ENCODE measurements at places on chromosomes 2 and 18. TPM values are rescaled to one million over a fixed set of nuclear protein-coding genes. Genes with fewer than 3 reads are reported as not detected.

- no peaks in the 10 kb centered on the region for H3K27me3 ChIP-seq
- no peaks in the 10 kb centered on the region for H3K36me3 ChIP-seq
- DNase-seq: no peak
- no peak overlapping the region for H3K4me3 ChIP-seq
These were observed 272.3 kb upstream of the ZNF804A start for GRCh38 chr2:184326066-184326465.

DNA sequence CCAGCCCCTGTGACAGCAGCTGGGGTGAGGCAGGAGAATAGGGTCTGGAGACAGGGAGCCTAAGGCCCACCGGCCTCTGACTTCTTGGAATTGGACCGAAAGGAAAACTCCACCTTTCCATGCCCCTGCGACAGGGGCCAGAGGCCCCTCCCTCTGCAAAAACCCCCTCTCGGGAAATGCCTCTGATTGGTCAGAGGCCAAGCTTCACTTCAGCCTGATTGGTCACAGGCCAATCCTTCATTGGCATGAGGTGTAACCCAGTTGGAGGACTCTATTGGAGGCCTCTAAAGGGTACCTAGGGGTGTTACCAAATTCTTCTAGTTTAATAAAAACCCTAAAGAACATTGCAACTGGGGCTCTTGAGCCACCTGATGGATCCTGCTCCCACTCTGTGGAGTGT lies 5.7 kb upstream of the ACKR3 start:
- no peaks in the 10 kb centered on the region for H3K27me3 ChIP-seq
- H3K4me1 ChIP-seq: peaks cover 3% of the 10 kb centered on the region
- no peak overlapping the region for H3K4me3 ChIP-seq
- H3K27ac ChIP-seq: no peak overlapping the region

DNA sequence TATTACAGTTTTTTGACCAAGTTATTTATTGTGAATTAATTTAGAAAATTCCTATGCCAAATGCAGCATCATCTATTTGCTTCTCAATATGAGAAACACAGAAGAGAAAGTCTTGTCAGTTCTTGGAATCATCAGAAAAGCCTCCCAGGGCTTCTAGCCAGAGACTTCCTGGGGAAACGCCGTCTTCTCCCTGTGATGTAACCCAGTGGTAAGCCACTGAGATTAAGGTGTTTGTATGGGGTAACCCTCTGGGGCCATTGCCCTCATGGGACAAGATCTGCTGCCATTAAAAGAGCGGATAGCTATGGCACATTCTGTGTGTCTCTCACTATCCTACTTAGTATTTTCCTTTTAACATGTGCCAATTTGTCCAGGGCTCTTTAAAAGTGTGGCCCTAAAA lies 28.0 kb downstream of the ANKRD29 start:
- no peaks in the 10 kb centered on the region for H3K4me1 ChIP-seq
- H3K27ac ChIP-seq: no peak overlapping the region
- H3K4me3 ChIP-seq: no peak overlapping the region

DNA sequence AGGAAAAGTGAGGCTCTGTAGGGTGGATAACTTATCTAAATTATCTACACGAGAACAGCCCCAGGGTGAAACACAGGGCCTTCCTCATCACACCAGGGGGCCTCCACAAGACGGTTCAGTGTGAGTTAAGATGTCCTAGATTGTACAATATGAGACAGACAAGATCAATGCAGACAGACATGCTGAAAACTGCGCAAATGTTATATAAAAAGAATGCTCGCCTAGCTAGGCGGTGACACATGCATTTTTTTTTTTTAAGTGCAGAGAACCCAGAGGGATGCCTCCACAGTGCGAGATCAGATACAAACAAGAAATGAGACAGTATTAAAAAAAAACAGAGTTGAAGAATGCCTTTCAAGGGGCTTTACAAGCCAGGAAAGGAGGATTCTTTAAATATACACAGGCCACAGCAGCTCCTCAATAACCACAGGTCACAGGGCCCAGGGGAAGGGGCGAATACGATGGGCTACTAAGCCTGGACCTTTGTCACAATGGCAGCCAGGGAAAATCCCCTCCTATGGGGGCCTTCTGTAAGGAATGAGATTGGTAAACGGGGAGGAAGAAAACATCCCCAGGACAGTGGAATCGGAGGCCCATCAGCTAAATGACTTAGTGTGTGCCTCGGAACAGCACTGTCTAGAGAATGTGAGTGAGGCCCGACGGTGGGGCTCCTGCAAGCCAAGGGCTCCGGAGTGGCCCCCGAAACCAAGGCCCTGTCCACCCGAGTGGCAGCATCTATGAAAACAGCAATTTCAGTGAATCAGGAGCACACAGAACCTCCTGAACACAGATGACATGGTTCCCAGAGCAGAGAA lies 48.9 kb downstream of the ADCY3 start:
- DNase-seq: no peak
- H3K4me3 ChIP-seq: no peak overlapping the region

ALKAL2 gene
- 5.3 TPM for total RNA-seq

DNA sequence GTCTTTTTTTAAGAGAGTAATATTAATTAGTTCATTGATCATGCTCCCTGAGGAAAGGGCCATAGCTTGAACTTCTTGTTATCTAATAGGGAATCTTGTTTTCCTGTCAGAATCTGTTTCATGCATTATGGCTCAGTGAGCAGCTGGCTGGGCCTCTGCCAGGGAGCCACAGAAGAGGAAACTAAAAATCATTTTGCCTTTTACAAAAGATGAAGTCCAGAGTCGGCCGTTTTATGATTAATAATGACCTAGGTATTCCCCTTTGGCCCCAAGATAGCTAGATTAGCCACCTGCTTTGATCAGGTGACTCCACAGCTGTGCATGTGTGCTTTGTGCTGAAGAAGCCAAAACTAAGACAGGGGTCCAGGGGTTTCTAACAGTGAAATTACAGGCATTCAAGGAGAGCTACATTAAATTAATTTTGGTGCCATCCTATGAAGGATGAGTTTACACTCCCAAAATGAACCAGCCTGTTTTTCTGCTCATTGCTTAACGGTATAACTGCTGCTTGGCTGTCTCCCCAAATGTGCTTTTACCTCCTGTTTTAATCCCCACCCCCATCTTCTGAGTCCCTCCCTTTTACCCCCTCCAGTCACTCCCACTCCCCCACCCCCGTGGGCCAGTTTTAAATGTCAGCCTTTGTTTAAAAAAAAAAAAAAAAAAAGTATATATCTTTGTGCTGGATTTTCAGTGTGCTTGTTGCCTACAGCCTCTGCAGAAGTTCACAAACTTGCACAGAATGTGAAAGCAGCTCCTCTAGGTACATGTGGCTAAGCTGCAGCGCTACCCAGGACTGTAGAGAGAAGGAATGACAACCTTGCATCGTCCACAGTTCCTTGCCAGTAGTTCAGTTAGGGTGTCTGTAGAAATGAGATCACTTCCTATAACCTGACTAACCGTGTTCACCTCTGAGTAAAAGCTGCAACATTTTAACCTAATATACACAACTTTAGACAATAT lies 93.1 kb downstream of the CABLES1 start:
- H3K4me3 ChIP-seq: no peak overlapping the region
- H3K27me3 ChIP-seq: no peaks in the 10 kb centered on the region
- peak overlapping the region; percentile 54 for H3K27ac ChIP-seq
- no peaks in the 10 kb centered on the region for H3K36me3 ChIP-seq
- peaks cover 2% of the 10 kb centered on the region for H3K4me1 ChIP-seq

- no peaks in the 10 kb centered on the region for H3K4me1 ChIP-seq
- no peak overlapping the region for H3K4me3 ChIP-seq
- DNase-seq: no peak
- H3K27ac ChIP-seq: no peak overlapping the region
- H3K36me3 ChIP-seq: no peaks in the 10 kb centered on the region
These were observed 116.8 kb upstream of the GATA6 start for GRCh38 chr18:22052405-22053105.

GRCh38 chr2:231682603-231683291 lies 25.6 kb upstream of the PTMA start:
- no peaks in the 10 kb centered on the region for H3K36me3 ChIP-seq
- no peak overlapping the region for H3K27ac ChIP-seq
- no peaks in the 10 kb centered on the region for H3K27me3 ChIP-seq

GRCh38 chr2:44684559-44684958 lies 256.9 kb upstream of the SIX3 start:
- no peak for DNase-seq
- H3K4me3 ChIP-seq: no peak overlapping the region
- H3K27ac ChIP-seq: no peak overlapping the region
- no peaks in the 10 kb centered on the region for H3K27me3 ChIP-seq

LIPG gene
- not detected for total RNA-seq

DNA sequence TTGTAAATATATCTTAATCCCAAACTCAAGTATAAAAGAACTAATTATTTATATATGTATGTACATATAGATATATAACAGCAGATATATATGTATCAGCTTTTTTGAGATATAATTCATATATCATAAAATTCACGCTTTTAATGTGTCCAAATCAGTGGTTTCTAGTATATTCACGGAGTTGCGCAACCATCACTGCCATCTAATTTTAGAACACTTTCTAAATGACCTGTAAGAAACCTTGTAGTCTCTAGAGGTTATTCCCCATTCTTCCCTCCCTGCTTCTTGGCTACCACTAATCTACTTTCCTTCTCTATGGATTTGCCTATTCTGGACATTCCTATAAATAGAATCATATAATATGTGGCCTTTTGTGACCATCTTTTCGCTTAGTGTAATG lies 163.5 kb upstream of the TCF4 start:
- no peak for DNase-seq
- no peak overlapping the region for H3K27ac ChIP-seq
- H3K4me3 ChIP-seq: no peak overlapping the region
- no peaks in the 10 kb centered on the region for H3K4me1 ChIP-seq

DNA sequence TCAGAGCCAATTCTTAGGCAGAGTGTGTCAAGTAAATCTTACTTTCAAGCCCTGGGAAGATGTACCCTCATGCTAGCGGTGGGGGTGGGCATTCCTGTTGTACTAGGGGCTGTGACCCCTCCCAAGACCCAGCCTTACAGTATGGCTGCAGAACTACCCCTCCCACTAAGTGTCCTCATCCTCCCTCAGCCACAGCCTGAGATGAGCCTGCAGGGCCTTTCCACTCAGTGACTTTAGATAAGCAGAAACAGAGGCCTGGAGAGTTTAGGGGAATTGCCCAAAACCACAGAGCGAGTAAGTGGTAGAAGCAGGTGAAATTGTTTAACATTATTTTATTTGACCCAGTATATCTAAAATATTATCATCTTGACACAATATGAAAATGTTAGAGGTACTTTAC lies 36.6 kb downstream of the TTC32 start:
- no peaks in the 10 kb centered on the region for H3K36me3 ChIP-seq
- H3K27ac ChIP-seq: no peak overlapping the region
- no peaks in the 10 kb centered on the region for H3K27me3 ChIP-seq
- no peaks in the 10 kb centered on the region for H3K4me1 ChIP-seq

- no peaks in the 10 kb centered on the region for H3K27me3 ChIP-seq
- no peak overlapping the region for H3K27ac ChIP-seq
- H3K4me1 ChIP-seq: no peaks in the 10 kb centered on the region
These were observed 61.4 kb downstream of the LHCGR start for GRCh38 chr2:48694149-48694548.

DNA sequence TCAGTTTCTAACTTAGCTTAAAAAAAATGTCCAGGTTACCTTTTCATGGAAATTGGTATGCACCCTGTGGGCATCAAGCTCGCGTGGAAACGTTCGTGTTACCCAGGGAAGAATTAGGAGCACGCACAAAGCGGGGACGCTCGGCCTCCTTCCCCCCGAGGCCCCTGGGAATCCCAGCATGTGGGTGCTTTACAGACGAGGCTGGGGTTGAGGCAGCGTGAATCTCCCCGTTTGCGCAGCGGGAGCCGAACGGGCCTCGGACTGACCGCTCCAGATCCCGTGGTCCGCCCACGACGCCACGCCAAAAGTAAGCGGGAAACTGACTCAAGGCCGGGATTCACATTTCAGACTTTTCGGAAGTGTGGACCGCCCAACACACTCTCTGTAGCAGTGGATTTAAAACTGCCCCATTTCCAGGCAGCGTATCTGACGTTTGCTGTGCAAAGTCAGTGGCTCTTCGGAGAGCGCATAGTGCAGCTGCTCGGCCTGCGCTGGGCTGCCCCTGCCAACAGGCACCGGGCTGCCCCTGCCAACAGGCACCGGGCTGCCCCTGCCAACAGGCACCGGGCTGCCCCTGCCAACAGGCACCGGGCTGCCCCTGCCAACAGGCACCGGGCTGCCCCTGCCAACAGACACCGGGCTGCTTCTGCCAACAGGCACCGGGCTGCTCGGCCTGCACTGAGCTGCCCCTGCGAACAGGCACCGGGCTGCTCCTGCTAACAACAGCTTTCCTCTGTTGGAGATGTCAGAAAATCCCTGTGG lies 49.7 kb downstream of the SH3YL1 start:
- H3K36me3 ChIP-seq: no peaks in the 10 kb centered on the region
- H3K27me3 ChIP-seq: peaks cover 4% of the 10 kb centered on the region
- no peak overlapping the region for H3K4me3 ChIP-seq
- no peaks in the 10 kb centered on the region for H3K4me1 ChIP-seq

LINC00305 gene
- total RNA-seq: not detected

SLC9A2 gene
- not detected for total RNA-seq

DNA sequence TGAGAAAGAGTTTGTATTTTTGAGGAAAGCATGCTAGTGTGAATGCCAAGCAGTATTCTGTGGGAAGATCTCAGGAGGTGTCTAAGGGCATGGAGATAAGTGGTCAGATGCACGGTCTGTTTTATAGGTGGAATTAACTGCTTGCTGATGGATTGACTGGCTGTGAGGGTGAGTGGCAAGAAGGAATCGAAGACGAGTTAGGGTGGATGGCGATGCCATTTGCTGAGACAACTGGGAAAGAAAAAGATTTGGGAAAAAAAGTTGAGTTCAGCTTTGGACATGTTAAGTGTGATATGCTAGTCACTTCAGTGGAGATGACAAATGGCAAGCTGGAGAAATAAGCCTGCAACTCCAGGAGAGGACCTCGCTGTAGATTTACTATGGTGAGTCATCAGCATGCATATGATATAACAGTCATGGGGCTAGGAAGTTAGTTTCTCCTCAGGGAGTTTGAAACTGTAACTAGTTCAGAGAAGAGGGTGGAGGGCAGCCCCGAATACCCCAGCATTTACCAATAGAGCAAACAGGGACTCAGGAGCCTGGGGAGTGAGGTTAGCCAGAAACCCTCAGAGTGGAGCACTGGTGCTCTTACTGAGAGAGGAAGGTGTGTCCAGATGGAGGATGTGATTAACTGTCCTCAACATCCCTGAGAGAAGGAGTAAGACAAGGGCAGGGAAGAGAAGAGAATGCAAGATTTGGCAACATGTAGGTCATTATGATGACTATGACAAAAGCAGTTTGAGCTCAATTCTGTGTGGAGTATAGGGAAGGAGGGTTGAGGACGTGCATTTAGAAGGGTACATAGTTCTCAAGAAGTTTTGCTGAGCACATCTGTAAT lies 2.0 kb upstream of the HK2 start:
- no peak overlapping the region for H3K27ac ChIP-seq
- H3K36me3 ChIP-seq: no peaks in the 10 kb centered on the region
- DNase-seq: no peak

- H3K36me3 ChIP-seq: no peaks in the 10 kb centered on the region
- H3K4me3 ChIP-seq: no peak overlapping the region
- no peaks in the 10 kb centered on the region for H3K27me3 ChIP-seq
- H3K4me1 ChIP-seq: no peaks in the 10 kb centered on the region
- peak; percentile 12 for DNase-seq
- no peak overlapping the region for H3K27ac ChIP-seq
These were observed 6.8 kb downstream of the ESPNL start for GRCh38 chr2:238106698-238107524.

DYNAP gene
- total RNA-seq: not detected

VAMP8 gene
- total RNA-seq: 7.8 TPM

- H3K4me1 ChIP-seq: no peaks in the 10 kb centered on the region
- H3K36me3 ChIP-seq: peaks cover 26% of the 10 kb centered on the region
- no peaks in the 10 kb centered on the region for H3K27me3 ChIP-seq
- H3K27ac ChIP-seq: no peak overlapping the region
- no peak for DNase-seq
These were observed 25.3 kb downstream of the MMADHC start for GRCh38 chr2:149562324-149562723.
